Vagina (tissue), 2 donors: ENCODE measurements at places on chromosomes 7 and 10. TPM values are rescaled to one million over a fixed set of nuclear protein-coding genes. Genes with fewer than 3 reads are reported as not detected.

EPO gene
- not detected for total RNA-seq

AKR1C3 gene
- 45.4 TPM for total RNA-seq

ENO4 gene
- total RNA-seq = not detected

GRCh38 chr7:79452495-79453265 lies 787 bp downstream of the MAGI2 start:
- peak overlapping the region; percentile 63 for H3K4me3 ChIP-seq
- H3K36me3 ChIP-seq = no peaks in the 10 kb centered on the region
- DNase-seq = no peak
- H3K27me3 ChIP-seq = no peaks in the 10 kb centered on the region
- H3K4me1 ChIP-seq = peaks cover 36% of the 10 kb centered on the region

TAS2R41 gene
- total RNA-seq = not detected

GRCh38 chr7:159177284-159177953 lies 32.8 kb upstream of the VIPR2 start:
- no peaks in the 10 kb centered on the region for H3K36me3 ChIP-seq
- DNase-seq = peak; percentile 88
- no peak overlapping the region for H3K4me3 ChIP-seq
- no peaks in the 10 kb centered on the region for H3K27me3 ChIP-seq

LRRD1 gene
- total RNA-seq = 0.49 TPM

DNA sequence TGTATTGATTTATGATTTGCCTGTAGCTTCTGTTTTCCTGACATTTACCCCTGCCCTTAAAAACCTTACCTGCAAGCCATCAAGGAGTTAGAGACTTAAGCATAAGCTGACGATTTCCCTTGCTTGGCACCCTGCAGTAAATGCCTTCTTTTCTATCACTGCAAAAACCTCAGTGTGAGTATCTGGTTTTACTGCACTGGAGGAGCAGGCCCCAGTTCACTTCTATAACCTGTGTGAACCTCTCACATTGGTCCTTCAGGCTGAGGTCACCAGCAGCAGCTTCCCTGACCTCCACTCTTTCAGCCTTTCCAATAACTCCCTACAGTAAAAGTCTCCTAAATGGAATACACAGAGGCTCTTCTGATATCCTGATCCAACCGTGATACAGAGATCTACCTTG lies 30.5 kb downstream of the NUP42 start:
- H3K36me3 ChIP-seq = no peaks in the 10 kb centered on the region
- H3K27me3 ChIP-seq = no peaks in the 10 kb centered on the region
- no peak for DNase-seq

CALCR gene
- not detected for total RNA-seq

DNA sequence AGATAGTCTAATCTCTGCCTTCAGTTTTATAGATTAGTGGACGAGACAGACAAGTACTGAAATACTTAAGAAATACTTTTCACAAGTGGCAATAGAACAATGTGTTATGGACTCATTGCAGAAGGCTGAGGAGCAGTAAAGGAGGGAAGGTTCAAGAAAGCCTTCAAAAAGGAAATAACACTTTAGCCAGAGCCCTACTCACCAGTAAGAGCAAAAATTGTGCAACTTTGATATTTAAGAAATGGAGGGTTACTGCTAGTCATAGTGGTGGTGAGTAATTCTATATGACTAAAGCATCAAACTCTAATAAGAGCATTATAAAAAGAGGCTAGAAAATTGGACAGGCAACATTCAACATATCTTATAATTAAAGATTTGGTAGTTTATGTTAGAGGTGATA lies 28.8 kb downstream of the PTPN12 start:
- DNase-seq = no peak
- H3K4me3 ChIP-seq = no peak overlapping the region
- peaks cover 64% of the 10 kb centered on the region for H3K4me1 ChIP-seq
- no peak overlapping the region for H3K27ac ChIP-seq
- no peaks in the 10 kb centered on the region for H3K27me3 ChIP-seq

ASIC3 gene
- 3.7 TPM for total RNA-seq

GRCh38 chr7:129434675-129435318 lies 565 bp downstream of the STRIP2 start:
- H3K27ac ChIP-seq = no peak overlapping the region
- no peaks in the 10 kb centered on the region for H3K36me3 ChIP-seq
- H3K4me3 ChIP-seq = peak overlapping the region; percentile 76
- H3K27me3 ChIP-seq = no peaks in the 10 kb centered on the region
- peaks cover 19% of the 10 kb centered on the region for H3K4me1 ChIP-seq

DNA sequence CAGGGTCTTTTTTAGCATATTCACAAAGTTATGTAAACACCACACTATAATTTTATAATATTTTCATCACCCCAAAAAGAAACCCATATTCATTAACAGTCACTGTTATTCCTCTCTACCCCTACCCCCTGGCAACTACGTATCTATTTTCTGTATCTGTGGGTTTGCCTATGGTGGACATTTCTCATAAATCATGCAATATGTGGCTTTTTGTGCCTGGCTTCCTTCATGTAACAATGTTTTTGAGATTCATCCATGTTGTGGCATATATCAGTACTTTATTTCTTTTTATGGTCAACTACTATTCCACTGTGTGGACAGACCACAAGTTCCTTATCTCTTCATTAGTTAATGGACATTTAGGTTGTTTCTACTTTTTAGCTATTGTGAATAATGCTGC lies 59.1 kb upstream of the PAPSS2 start:
- H3K4me1 ChIP-seq = no peaks in the 10 kb centered on the region
- no peaks in the 10 kb centered on the region for H3K27me3 ChIP-seq
- no peak overlapping the region for H3K27ac ChIP-seq
- H3K4me3 ChIP-seq = no peak overlapping the region
- no peak for DNase-seq
- H3K36me3 ChIP-seq = no peaks in the 10 kb centered on the region

DNA sequence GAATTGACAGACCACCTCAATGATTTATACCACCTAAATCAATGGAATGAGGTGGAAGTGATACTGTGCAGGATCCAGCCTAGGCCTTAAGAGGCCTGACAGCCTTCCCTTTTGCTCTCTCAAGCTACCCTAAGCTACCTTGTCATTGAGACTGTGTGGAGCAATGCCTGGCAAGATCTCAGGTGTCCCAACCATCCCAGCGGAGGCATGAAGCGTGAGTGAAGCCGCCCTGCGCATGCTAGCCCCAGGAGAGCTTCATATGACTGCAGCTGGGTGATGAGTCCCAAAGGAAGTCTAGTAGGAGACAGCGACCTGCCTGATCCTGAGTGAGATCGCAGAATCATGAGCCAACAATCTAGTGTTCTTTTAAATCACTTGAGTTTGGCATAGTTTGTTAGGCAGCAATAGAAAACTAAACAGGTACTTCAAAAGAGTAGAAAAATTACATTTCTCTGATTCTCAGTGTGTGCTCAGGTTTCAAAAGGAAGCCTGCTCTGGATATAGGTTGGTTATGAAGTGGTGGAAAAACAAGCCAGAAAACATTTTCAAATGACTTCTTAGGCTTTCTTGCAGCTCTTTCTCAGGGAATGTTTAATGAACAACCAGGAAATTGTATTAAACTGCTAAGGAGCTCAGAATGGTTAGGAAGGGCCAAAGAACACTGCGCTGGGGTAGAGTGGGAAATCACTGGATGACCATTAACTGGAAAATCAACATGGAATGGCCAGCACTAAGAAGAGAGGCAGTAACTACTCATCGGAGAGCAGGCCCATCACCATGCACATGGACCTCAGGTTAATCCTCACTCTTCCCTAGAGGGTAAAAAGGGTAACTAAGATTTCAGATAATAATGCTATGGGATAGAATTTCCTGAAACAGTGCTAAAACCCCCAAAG lies 535.2 kb downstream of the PHTF2 start:
- no peaks in the 10 kb centered on the region for H3K27me3 ChIP-seq
- no peaks in the 10 kb centered on the region for H3K36me3 ChIP-seq
- H3K4me3 ChIP-seq = no peak overlapping the region
- H3K27ac ChIP-seq = no peak overlapping the region

DNA sequence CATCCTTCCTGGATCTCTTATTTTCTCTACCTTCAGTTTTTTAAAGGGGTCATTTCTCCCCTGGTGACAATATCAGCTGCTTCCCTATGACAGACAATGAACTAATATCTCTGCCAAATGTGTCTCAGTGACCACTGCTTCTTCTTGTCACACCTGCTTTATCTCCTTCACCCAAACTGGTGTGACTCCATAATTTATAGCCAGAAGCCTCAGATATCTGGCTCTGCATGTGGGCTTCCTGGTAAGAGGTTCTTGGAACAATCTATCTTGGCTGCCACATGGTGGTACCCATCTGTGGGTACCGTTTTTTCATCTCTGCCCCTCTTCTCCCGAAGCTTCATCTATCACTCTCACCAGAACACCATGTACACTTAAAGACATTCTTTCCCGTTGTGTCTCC lies 37.0 kb downstream of the CPVL start:
- H3K27ac ChIP-seq = no peak overlapping the region
- H3K36me3 ChIP-seq = no peaks in the 10 kb centered on the region
- H3K27me3 ChIP-seq = no peaks in the 10 kb centered on the region
- H3K4me3 ChIP-seq = no peak overlapping the region
- H3K4me1 ChIP-seq = no peaks in the 10 kb centered on the region

DNA sequence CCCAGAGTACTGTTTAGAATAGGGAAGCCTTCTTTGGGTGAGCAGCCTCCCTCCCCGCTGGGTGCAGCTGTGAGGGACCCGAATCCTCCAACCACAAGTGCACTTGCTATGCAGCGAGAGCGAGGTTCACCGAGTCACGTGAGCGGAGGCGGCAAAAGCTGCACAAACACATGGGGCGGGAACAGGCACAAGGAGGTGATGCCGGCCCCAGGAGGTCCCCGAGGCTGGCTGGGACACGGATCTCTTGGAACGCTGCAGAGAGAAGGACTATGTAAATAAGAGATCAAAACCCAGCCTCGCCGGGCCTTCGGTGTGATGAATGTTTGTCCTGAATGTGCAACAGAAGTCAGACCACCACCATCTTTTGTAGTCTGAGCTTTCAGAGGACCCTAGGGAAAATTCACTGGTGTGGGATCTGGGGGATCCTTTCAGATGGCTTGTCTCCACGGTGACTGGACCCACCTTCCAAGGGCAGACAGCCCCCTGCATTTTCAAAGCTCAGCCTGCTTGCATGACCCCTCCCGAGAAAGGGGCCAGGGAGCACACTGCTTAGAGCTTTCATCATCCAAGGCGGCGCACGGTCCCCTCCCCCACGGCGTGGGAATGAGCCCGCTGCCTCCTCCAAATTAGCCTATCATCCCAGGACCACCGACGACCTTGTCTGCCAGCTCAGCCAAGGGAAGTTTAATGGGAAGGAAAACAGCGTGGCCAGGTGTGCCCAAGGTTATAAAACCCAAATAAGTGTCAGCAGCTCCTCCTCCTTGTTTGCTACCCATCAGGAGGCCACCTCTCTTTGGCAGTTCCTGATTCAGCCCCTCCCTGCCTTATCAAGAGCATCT lies 327.7 kb downstream of the CXCL12 start:
- no peak overlapping the region for H3K27ac ChIP-seq
- DNase-seq = no peak
- H3K4me1 ChIP-seq = peaks cover 4% of the 10 kb centered on the region
- H3K4me3 ChIP-seq = no peak overlapping the region

DNA sequence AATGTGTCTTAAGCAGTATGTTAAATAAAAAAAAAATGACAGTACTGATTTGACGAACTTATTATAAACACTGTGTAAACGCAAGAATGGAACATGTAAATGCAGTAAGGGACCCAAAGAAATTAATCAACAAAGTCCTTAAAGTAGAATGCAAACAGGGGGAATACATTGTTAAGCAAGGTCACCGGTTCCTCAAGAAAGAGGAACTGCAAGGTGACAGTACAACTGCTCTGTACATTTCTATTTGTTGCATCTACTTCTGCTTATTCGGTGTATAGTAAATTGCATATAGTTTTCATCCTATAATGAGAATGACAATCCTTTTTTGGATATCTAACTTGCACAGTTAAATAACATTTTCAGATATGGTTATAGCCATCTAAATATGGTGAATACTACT lies 387.0 kb upstream of the SEMA3D start:
- DNase-seq = no peak
- no peaks in the 10 kb centered on the region for H3K36me3 ChIP-seq
- H3K4me1 ChIP-seq = no peaks in the 10 kb centered on the region
- no peak overlapping the region for H3K4me3 ChIP-seq

GRCh38 chr10:121243609-121244241 lies 354.5 kb downstream of the FGFR2 start:
- peaks cover 9% of the 10 kb centered on the region for H3K4me1 ChIP-seq
- H3K27ac ChIP-seq = no peak overlapping the region
- H3K36me3 ChIP-seq = no peaks in the 10 kb centered on the region
- H3K27me3 ChIP-seq = no peaks in the 10 kb centered on the region
- DNase-seq = no peak

- no peaks in the 10 kb centered on the region for H3K27me3 ChIP-seq
- peaks cover 28% of the 10 kb centered on the region for H3K4me1 ChIP-seq
- no peak for DNase-seq
- no peak overlapping the region for H3K4me3 ChIP-seq
- no peaks in the 10 kb centered on the region for H3K36me3 ChIP-seq
- H3K27ac ChIP-seq = no peak overlapping the region
These were observed 202.3 kb downstream of the AHR start for GRCh38 chr7:17500736-17501135.

GRCh38 chr10:14477408-14477710 lies 146.6 kb upstream of the FRMD4A start:
- H3K4me1 ChIP-seq = no peaks in the 10 kb centered on the region
- H3K27me3 ChIP-seq = no peaks in the 10 kb centered on the region
- DNase-seq = no peak
- H3K27ac ChIP-seq = no peak overlapping the region
- H3K36me3 ChIP-seq = no peaks in the 10 kb centered on the region

- no peak for DNase-seq
- H3K27ac ChIP-seq = no peak overlapping the region
- no peak overlapping the region for H3K4me3 ChIP-seq
- H3K36me3 ChIP-seq = no peaks in the 10 kb centered on the region
- H3K4me1 ChIP-seq = no peaks in the 10 kb centered on the region
- H3K27me3 ChIP-seq = no peaks in the 10 kb centered on the region
These were observed 86.0 kb downstream of the NEBL start for GRCh38 chr10:20811131-20811530.

PPP1R17 gene
- total RNA-seq = not detected

DNA sequence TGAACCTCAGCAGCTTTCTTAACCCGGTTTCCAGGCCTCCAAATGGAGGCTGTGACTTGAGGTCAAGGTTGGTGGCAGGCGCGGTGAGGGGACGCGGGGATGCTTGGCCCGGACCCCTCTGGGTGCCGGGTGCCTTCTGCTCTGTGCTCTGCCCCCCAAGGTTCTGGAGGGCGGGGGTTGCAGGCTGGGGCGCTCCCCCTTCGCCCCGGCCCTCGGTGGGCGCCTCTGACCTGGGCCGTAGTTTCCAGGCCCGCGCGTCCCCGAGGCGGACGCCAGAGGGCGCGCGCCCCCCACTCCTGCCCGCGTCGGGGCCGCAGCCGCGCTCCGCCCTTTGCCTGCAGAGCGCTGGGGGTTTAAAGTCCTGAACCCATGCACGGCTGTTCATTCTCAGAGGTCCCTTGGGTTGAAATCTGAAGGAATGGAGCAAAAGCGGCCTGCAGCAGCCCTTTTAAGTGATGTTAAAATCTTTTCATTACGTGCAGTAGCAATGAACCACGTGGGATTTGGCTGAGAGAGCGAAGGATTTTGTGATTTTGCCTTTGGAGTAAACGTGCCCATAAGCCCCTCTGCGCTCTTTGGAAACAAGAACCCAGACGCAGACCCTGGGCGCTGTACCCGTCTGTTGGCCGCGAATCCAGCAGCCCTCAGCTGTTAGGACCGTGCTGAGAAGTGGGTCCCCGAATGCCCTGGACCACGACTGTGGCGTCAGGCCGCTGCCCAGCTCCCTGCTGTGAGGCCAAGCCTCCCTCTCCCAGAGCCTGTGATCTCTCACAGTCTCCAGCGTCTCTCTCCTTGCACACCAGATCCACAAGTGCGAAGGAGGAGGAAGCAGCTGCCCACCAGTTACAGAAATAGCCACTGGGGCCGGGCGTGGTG lies 135.0 kb downstream of the ACTR3B start:
- DNase-seq = no peak
- H3K4me1 ChIP-seq = no peaks in the 10 kb centered on the region
- H3K4me3 ChIP-seq = no peak overlapping the region
- no peak overlapping the region for H3K27ac ChIP-seq
- no peaks in the 10 kb centered on the region for H3K36me3 ChIP-seq
